ENCODE measurements at places on chromosomes 7 and 10.

GRCh38 chr10:60086421-60086820 lies 180.1 kb upstream of the CCDC6 start:
- no peak for DNase-seq

GRCh38 chr7:79823246-79823951 lies 311.2 kb upstream of the GNAI1 start:
- no peak for DNase-seq

DNA sequence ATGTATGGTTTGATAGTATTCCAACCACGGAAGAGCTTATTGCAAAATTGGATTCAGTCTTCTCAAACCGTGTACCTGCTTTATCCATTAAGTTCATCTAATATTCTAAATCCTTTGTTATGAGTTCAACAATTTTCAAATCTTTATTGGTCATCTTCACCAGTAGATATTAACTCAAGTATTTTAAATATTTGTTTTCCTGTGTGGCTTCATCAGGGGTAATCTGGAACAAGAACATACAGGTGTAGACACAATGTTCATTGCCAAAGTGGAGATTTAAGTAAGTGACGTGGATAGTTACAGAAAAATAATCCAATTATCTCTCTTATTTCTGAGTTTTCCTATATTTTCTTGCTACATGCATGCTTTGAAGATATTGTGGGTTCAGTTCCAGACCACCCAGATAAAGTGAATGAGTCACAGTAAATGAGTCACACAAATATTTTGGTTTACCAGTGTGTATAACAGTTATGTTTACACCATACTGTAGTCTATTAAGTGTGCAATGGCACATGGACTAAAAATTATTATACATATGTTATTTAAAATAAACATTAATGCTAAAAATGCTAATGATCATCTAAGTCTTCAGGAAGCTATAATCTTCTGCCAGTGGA lies 429.0 kb upstream of the POT1 start:
- no peak for DNase-seq

DNA sequence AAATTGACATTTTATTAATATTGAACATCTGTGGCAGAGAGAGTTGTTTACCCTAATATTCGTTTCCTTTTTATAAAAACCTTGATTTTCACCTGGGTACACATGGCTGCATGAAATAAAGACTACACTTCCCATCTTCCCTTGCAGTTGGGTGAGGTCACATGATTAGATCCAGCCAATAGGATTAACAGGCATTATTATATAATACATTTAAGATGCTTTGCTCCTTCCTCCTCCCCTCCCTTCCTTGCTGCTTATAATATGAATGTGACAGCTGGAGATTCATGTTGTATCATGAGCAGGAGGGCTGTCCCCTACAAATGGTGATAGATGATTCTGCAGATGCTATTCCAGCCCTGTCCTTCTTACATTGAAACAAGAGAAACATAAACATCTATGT lies 146.6 kb downstream of the SH2D4B start:
- peak; percentile 61 for DNase-seq

DNA sequence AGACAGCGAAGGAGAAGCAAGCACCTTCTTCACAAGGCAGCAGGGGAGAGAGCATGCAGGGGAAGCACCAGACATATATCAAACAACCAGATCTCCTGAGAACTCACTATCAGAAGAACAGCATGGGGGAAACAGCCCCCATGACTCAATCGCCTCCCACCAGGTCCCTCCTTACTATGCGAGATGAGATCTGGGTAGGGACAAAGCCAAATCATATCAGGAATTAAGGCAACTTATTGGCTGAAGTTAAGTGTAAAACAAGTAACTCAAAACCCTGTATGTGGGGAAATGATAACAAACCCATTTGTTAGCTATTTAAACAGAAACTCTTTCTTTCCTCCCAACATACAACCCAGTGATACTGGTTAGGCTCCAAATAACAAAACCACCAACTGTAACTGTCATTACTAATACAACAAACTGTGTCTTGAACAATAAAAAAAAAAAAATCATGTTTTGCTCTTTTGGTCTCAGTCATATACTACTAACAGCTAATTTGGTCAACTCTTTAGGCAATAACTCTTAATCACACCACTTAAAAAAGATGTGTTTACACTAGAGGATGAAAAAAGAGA lies 57.8 kb downstream of the MINDY3 start:
- no peak for DNase-seq

- peak; percentile 26 for DNase-seq
These were observed 76.9 kb upstream of the KMT2C start for GRCh38 chr7:152512706-152513105.

- DNase-seq, result no peak
These were observed 5.4 kb downstream of the CPVL start for GRCh38 chr7:29140873-29141468.

- DNase-seq, result no peak
These were observed 15.4 kb upstream of the EIF5AL1 start for GRCh38 chr10:79496896-79497295.

DNA sequence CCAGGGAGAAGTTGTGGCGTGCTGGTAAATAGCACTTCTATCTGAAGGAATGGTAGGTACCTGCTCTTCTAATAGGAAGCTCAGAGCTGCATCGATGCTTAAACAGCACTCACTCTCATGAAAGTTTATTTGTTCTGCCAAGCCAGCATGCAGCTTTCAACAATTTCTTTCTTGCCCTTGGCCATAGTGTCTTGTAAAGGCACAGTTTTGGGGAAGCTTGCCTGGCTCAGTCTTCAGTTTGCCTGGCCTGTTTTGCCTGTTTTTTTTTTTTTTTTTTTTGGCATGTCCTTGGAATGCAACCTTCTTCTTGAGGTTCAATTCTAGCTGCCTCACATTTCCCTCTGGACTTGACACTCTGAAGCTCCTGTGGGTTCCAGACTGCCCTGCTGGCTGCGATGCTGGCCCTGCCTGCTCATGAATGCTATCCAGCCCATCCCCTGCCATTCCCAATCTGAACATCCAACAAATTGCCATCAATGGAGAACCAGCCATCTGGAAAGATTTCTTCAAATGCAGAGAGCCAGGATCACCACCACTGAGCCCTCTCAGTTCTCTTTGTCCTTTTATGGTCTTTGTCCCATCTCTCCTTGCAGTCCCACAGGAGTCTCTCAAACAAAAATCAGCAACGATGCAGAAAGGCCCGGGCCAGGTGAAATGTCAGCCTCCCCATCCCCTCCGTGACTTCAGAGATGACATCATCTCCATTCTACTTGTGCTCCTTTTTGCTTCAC lies 133.9 kb downstream of the ANLN start:
- DNase-seq, result no peak

GRCh38 chr7:29091715-29092114 lies 54.6 kb downstream of the CPVL start:
- DNase-seq, result peak; percentile 53

- DNase-seq, result no peak
These were observed 2.1 kb downstream of the ZNF273 start for GRCh38 chr7:64905133-64905532.

DNA sequence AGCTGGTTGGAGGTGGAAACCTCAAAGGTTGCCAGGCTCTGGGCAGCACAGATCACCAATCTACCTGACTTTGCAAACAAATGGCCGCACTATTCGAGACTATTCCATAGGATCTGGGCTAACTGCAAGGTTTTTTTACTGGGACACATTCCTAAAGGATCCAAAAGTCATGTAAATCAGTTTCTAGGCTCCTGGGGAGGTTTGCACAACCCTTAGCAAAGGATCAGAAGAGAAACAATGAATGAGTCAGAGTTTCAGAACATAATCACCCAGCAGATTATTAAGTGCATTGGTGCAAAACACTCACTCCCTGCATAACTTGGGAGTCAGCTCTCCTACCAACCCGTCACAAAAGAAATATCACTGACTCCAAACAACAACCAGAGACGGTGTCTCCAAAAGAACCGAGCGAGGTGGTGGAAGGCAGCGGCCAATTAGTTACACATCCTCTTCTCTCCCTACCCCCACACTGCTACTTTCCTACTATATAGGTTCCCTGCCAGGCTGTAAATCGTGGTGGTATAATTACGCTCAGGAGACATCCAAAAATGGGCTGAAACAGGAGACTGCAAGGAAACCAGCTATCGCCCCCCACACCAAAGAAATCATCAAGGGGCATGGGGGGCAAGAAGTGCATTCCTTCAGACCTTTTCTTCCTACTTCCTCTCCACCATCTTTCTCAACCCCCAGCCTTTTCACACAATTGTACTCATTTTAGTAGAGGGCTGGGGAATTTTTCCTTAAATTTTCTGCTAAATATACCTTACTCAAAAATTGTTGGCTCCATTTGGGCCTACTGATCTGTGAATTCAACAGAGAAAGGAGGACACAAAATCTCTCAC lies 3.2 kb downstream of the UBE2H start:
- DNase-seq, result peak; percentile 12

- DNase-seq, result no peak
These were observed 2.8 kb downstream of the GIMAP6 start for GRCh38 chr7:150629347-150629746.

GRCh38 chr10:17414484-17414883 lies 39.9 kb downstream of the ST8SIA6 start:
- DNase-seq, result no peak
